Cerebellar nuclear complex (tissue), 1 donor: ENCODE measurements at places on chromosomes 6 and 20.

DNA sequence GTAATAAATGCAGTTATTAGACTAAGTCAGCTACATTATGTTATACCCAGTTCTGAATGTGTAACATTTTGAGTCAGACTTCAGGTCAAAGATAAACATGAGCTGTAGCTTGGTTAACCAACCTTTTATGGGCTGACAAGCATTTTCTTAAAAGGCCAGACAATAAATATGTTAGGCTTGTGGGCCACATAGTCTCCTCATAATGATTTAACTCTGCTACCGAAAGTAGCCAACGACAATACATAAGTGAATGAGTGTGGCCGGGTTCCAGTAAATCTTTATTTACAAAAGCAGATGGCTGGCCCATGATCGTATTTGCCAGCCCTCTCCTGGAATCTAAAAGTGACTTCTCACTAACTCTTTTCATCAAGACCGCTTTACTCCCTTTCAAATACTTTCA is 49.9 kb downstream of the ATG5 start:
- no peak for DNase-seq

- DNase-seq, result no peak
These were observed 470.4 kb downstream of the CDH26 start for GRCh38 chr20:60428651-60429050.

- no peak for DNase-seq
These were observed 165.4 kb downstream of the TAF4 start for GRCh38 chr20:61900011-61900944.

DNA sequence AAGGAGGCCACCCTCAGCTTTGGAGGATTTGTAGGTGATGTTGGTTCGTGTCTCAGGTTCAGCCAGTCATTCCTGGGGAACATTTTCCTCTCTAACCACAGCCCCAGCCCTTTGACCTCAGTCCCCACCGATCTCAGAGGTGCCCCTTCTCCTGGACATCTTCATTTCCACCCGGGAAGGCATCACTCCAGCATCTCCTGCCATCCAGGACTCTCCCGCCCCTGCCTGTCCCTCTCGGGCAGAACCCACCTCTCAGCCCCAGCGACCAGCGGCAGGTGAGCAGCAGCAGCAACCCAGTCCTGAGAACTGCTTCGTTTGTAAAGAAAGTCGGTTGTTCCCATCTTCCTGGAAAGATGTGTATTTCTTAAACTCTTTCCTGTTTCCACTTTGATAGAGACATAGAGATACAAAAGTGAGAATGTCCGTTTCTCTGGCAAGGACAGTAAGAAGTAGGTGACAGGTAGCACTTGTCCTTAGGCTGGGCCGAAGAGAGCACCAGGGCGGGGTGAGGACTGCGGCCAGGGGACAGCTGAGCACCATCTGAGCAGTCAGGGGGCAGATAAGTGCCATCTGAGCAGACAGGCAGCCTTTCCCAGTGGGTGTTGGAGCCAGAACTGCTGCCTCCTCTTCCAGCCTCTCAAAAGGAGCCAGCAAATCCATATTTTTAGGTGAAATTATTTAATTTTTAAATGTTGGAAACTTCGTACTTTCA is 142.2 kb downstream of the CDH4 start:
- no peak for DNase-seq

DNA sequence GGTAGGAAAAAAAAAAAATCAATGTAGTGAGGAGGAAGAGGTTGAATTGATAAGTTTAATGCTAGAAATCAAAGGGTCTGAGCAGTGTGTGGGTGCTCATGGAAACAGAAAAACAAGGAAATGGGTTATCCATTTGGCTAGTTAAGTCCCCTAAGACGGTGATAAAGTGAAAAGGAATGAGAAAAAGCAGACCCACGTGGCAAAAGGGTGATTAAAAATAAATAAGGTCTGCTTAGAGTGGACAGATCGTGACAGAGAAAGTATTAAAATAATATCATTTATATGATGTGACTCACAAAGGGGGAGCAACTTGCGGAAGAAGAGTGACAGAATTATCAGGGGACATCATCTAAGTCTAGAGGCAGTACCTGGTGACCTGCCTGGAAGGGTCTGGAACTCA is 251.7 kb upstream of the THEMIS start:
- DNase-seq, result no peak

GRCh38 chr6:40759264-40759663 is 172.1 kb upstream of the LRFN2 start:
- no peak for DNase-seq

GRCh38 chr6:46419576-46420002 is 71.7 kb downstream of the RCAN2 start:
- no peak for DNase-seq

DNA sequence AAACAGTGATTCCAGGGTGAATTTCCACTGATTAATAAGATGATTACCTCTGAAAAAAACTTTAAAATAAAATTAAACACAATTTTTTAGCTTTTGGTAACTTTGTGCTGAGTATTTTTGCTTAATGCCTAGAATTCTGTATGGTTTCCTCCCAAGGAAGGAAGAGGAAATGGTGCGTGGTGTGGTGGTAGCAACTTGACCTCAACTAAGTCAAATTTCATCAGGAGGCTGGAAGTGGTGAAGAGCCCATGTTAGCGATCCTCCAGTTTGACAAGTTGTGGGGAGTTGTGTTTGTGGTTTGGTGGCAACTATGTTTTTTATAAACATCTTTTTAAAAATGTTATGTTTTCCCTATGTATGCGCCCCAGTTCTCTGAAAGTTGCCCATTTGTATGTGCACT is 5.0 kb upstream of the RTF2 start:
- DNase-seq, result no peak

GRCh38 chr20:57656252-57656820 is 36.1 kb upstream of the ZBP1 start:
- no peak for DNase-seq

- no peak for DNase-seq
These were observed 187.6 kb downstream of the DTNBP1 start for GRCh38 chr6:15475261-15475660.

DNA sequence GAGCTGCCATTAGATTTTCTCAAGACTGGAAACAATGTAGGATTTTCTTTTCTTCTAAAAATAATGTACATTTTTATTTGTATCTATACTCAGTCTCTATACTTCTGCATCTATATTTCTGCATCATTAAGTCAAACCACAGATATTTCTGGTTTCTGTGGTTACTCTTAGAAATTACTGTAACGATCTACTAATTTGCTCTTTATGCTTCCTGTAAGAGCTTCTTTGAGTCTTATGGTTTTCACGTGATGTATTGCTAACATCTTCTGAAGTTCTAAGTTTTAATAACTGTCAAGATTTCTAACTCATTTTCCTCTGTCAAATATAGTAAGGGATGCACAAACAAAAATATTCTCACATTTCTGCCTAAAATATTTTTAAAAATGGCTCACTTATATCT is 1144.5 kb downstream of the HACE1 start:
- no peak for DNase-seq

GRCh38 chr20:57774111-57774880 is 64.5 kb upstream of the PMEPA1 start:
- DNase-seq, result no peak

DNA sequence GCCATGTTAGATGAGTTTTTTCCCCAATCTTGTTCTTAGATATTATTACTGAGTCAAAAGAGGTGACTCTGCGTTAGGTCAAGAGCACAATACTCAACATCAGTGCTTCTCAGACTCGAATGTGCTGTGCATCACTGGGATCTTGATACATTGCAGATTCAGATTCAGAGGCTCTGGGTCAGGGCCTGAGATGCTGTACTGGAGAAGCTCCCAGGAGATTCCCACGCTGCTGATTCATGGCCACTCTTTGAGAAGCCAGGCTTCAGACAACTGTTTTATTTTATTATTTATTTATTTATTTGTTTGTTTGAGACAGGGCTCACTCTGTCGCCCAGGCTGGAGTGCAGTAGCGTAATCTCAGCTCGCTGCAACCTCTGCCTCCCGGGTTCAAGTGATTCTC is 41.4 kb upstream of the ARID1B start:
- no peak for DNase-seq

GRCh38 chr6:144710207-144710606 is 425.1 kb downstream of the UTRN start:
- DNase-seq, result no peak

- no peak for DNase-seq
These were observed 24.6 kb downstream of the PRSS35 start for GRCh38 chr6:83536647-83537589.

DNA sequence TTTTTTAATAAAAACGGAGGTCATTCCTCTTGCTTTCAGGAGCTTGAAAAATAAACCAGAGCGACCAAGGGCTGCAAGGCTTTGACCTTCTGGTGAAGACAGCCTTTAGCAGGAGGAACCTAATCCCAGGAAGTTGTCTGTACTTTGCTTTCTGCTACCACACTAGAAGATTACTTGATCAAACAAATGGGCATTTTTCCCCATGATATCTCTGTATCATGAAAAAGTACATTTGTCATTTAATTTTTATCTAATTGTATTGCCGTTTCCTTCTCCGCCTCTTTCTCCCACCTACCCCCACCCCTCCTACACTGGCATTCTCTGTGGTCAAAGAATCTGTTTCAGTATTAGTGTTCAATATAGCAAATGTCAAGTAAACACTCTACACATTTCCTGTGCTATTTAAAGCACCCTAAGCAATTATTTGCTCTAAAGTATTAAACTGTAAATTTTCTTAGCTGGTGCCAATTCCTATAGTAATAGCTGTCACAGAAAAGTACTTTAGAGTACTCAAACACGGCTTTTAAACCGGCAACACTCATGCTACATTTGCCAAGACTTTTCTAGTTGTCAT is 29.7 kb downstream of the ATXN1 start:
- DNase-seq, result no peak

DNA sequence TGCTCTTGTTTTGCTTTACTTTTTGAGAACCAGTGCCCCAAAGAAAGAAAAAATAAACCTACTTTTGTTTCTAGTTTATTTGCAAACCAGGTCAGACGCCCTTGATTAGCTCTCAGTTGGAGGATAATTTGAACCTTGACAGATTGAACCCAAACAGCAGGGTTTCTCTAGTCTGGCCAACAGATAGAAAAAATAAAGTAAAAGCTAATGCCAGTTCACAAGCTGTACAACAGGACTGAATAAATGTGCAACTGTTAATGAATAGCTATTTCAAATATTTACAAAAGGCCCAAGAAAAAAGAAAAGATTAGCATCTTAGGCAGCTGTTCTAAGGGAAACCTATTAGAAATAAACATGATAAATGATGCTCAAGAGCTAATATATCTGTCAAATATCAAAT is 331.8 kb downstream of the CDKAL1 start:
- DNase-seq, result peak; percentile 10

DNA sequence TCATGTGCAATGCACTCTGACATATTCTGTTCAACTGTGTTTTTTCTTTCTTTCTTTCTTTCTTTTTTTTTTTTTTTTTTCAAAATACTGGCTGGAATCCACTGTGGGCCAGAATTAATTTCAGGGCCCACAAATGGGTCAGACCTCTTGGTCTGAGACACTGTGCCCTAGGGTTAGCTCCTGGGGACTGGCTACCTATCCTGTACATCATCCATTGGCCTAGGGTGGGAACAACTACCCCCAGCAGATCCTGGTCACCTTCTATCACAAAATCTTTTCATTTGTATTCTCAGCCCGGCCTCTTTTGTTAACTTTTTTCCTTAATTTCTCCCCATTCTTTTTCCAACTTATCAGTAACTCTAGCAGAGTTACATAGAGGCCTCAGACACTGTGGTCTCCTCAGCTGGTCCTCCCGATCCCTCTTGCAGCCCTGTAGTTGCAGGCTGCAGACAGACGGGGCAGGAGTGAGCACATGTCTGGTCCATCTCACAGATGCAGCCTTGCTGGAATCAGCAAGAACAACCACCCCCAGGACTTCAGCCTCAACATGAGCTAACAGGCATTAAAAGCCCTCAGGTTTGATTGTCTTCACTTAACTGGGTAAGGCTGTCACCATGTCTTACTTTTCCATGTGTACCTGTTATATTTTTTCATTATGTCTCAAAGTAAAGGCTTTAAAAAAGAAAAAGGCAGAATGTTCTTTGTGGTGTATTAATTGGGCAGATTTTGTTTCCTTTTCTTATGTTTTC is 41.3 kb downstream of the TXLNB start:
- DNase-seq, result no peak

- no peak for DNase-seq
These were observed 127.6 kb upstream of the PMEPA1 start for GRCh38 chr20:57837208-57838035.

GRCh38 chr20:21344206-21344900 is 41.2 kb downstream of the XRN2 start:
- no peak for DNase-seq

- no peak for DNase-seq
These were observed 44.6 kb upstream of the PXDC1 start for GRCh38 chr6:3795836-3796718.

- DNase-seq, result no peak
These were observed 247.5 kb upstream of the GMDS start for GRCh38 chr6:2492686-2493523.

GRCh38 chr6:135701426-135701825 is 150.1 kb upstream of the PDE7B start:
- DNase-seq, result no peak
